ENCODE measurements at places on chromosomes 4 and X.

- DNase-seq, result no peak
These were observed 48.1 kb upstream of the ARHGEF6 start for GRCh38 chrX:136828830-136829229.

- no peak for DNase-seq
These were observed 270.6 kb downstream of the DCAF12L2 start for GRCh38 chrX:125895518-125895917.

DNA sequence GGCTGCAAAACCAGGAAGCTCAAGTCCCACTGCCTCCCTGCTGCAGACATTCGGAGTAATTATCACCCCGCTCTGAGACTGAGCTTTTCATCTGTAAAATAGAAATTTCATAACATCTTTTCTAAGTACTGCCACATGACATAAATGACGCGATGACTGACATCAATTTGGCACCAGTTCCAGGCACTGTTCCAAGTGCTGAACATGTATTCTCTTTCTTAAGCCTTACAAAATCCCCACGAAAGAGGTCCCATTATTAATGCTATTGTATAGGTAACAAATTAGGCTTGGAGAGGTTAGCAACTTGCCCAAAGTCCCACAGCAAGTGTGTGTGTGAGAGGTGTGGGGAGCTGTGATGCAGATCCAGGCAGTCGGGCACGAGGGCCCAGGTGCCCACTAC is 56.4 kb downstream of the SLC2A9 start:
- DNase-seq, result no peak

DNA sequence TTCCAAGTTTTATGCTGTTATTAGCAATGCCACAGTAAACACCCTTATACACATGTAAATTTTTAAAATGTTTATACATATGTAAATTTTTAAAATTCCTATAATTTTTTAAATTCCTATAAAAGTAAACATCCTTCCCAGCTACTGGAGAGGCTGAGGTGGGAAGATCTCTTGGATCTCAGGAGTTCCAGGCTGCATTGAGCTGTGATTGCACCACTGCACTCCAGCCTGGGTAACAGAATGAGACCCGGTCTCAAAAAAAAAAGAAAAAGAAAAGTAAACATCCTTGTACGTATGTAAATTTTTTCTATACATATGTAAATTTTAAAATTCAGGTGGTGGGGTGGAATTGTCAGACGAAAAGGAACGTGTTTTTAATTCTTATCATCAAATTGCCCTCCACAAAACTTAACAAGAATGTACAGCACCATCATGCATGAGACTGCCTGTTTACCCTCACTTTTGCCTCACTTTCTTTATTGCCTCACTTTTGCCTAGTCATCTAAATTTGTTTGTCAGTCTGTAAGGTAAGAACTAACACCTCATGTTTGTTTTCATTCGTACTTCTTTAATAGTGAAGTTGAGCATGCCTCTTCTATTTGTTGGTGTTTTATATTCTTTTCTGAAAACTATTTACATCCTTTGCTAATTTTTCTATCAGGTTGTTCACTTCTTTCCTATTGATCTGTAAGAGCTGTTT is 8.0 kb downstream of the SLC7A3 start:
- no peak for DNase-seq

GRCh38 chrX:154775419-154776349 is 13.0 kb downstream of the DKC1 start:
- DNase-seq, result no peak

DNA sequence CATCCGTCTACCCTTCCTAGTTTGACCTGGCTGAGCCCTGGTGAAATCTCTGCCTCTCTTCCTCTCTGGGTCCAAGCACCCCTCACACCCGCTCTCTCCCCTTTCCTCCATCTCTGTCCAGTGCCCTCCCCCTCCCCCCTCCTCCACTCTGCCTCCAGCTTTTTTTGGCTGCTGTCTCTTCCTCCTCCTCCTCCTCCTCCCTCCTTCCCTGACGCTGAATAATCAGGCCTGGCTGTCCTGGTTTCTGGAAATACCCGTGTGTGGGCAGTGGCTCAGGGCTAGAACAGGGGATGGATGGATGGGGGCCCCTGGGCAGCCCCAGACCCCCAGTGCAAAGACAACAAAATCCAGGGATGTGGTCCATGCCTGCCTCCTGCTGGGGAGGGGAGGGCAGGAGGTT is 4.7 kb upstream of the SYP start:
- DNase-seq, result no peak

GRCh38 chrX:141439651-141440050 is 144.9 kb downstream of the SPANXA1 start:
- DNase-seq, result no peak

Measured in stimulated activated CD4-positive, alpha-beta T cell treated with anti-CD3 and anti-CD28 coated beads, Interleukin-12 subunit alpha, Interleukin-12 subunit beta, amount 100 ng/mL, for 24 hours (primary cell).